Activated naive CD4-positive, alpha-beta T cell treated with anti-CD3 and anti-CD28 coated beads, Interleukin-2, amount 10 ng/mL, durations not matched to agents 7 days and 5 days (primary cell): ENCODE measurements at places on chromosomes 2 and 18.
A peak's percentile ranks its signal among the peaks of the same experiment; 100 is the strongest.

DNA sequence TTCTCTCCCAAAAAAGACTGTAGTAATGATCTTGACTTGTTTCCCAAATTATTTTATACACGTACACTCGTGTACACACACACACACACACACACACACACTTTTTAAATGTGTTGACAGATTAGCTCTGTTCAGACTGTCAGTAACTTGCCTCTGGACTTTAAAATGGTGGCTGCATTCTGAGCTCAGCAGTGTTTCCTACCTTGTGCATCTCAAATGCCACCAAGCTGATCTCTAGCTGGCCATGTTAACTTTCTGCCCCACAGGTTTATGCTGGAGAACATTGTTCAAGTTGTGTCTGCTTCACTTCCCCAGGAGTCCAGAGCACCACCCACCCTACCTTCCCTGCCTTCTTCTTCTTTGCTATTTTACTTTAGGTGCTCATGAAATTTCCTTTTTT, 73.4 kb upstream of the TMEM87B start:
- H3K4me3 ChIP-seq, result no peak overlapping the region
- peaks cover 3% of the 10 kb centered on the region for H3K4me1 ChIP-seq
- DNase-seq, result no peak
- H3K27ac ChIP-seq, result no peak overlapping the region
- H3K27me3 ChIP-seq, result peaks cover 15% of the 10 kb centered on the region
- H3K36me3 ChIP-seq, result no peaks in the 10 kb centered on the region

DNA sequence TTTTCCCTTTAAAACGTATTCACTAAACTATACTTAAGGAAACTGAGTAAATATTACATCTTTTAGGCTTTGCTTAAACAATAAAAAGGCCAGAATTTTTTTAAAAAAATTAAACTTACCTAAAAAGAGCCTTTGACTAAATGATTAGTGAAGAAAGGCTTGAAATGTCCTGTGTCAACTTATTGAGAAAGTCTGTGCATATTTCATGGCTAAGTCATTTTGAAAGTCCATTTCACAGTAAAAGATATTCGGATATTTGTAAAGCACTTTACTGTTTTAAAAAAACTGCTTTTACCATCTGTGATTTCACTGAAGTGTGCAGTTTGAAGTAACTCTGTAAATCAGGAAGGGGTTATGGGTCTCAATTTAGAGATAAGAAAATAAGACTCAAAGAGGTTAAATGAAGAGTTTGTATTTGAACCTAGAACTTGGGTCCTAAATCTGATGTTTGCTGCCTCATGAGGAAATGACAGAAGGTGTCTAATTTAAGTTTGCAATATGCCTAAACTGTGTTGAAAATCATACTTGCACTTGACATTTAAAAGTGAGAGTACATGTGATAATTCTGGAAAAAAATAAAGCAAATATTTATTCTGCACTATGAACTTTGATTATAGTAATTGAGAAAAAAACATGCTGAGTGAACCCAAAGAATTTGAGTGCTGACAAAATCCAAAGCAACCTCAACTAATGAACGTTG, 50.5 kb downstream of the RAB27B start:
- H3K4me1 ChIP-seq, result no peaks in the 10 kb centered on the region
- no peaks in the 10 kb centered on the region for H3K36me3 ChIP-seq
- H3K4me3 ChIP-seq, result no peak overlapping the region
- H3K27me3 ChIP-seq, result no peaks in the 10 kb centered on the region
- no peak for DNase-seq

DNA sequence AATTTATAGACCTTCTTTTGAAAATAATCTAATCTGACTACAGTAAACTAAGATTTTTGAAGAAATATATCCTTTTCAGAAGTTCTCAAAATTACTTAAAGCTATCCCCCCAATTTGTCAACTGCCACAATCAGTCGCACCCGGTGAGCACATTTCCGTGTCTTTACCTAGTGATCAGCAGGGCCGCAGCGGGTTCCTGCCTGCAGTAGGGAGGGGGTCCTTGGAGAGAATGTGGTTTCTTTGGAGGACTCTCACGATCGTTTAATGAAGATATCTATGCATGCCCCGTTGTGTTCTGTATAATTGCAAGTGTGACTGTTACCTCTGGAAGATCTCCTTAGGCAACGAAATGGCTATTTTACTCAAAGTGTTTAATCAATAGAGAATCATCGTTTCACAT, 251.9 kb upstream of the RAB12 start:
- no peak for DNase-seq
- no peak overlapping the region for H3K4me3 ChIP-seq

- H3K27me3 ChIP-seq, result no peaks in the 10 kb centered on the region
- no peak overlapping the region for H3K4me3 ChIP-seq
Measured at GRCh38 chr2:146392631-146393030, 1452.2 kb upstream of the ACVR2A start.

- H3K27ac ChIP-seq, result no peak overlapping the region
- H3K27me3 ChIP-seq, result no peaks in the 10 kb centered on the region
- no peaks in the 10 kb centered on the region for H3K4me1 ChIP-seq
- DNase-seq, result no peak
- no peak overlapping the region for H3K4me3 ChIP-seq
- H3K36me3 ChIP-seq, result no peaks in the 10 kb centered on the region
Measured at GRCh38 chr2:145041706-145042105, 521.8 kb upstream of the ZEB2 start.

GRCh38 chr18:74773171-74773624, 175.5 kb downstream of the ZNF407 start:
- no peaks in the 10 kb centered on the region for H3K4me1 ChIP-seq
- H3K27ac ChIP-seq, result no peak overlapping the region
- H3K27me3 ChIP-seq, result no peaks in the 10 kb centered on the region
- no peak overlapping the region for H3K4me3 ChIP-seq
- H3K36me3 ChIP-seq, result no peaks in the 10 kb centered on the region
- DNase-seq, result no peak

DNA sequence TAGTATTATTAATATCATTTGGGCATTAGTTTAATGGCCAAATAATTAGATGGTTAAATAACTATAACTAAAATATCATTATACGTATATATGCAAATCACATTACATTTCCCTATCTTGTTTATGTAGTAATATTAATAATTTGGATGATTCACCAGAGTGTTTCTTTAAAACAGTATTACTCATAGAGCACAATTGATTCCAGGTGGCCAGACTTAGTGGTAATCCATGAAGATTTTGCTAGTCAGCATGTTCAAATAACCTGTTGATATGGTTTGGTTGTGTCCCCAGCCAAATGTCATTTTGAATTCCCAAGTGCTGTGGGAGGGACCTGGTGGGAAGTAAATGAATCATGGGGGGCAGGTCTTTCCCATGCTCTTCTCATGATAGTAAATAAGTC, 782.3 kb downstream of the LRP1B start:
- no peak overlapping the region for H3K27ac ChIP-seq
- no peaks in the 10 kb centered on the region for H3K27me3 ChIP-seq
- no peak overlapping the region for H3K4me3 ChIP-seq
- DNase-seq, result no peak
- H3K36me3 ChIP-seq, result no peaks in the 10 kb centered on the region

- peaks cover 33% of the 10 kb centered on the region for H3K27me3 ChIP-seq
- peaks cover 32% of the 10 kb centered on the region for H3K4me1 ChIP-seq
- peaks cover 3% of the 10 kb centered on the region for H3K36me3 ChIP-seq
Measured at GRCh38 chr2:102185347-102185746, 1.5 kb upstream of the IL1RL2 start.

DNA sequence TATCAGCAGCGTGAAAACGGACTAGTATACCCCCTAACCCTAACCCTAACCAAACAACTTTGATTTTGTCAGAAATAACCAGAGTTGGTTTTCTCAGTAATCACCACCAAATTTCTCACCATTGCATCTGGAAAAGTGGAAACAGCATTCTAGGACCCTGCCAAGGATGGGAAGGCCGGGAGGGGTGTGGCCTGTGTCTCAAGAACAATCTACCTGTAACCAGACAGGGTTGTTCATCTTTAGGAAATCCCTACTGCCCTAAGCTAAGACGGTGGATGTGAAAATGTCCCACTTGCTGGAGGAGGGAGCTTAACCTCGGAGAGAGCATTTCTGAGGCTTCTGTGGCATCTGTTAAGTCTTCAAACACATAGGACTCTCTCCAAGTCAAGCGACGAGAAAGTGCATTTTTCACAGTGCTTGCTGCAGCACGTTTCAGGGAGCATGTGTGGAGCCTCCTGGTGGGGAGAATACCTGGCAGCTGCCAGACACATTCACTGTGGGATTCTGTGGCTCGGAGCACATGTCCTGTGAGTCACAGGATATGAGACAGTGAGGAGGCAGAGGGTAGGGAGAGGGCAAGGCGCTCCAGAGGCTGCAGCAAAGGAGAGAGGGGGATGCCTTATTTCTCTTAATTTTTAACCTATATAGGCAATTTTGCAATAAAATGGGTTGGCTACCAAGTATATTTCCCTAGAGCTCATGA, 207.5 kb downstream of the SPP2 start:
- no peak overlapping the region for H3K27ac ChIP-seq
- H3K36me3 ChIP-seq, result peaks cover 1% of the 10 kb centered on the region
- H3K4me3 ChIP-seq, result no peak overlapping the region
- peaks cover 8% of the 10 kb centered on the region for H3K27me3 ChIP-seq
- peak; percentile 38 for DNase-seq
- H3K4me1 ChIP-seq, result peaks cover 21% of the 10 kb centered on the region

GRCh38 chr2:84856787-84857186, 24.1 kb downstream of the TRABD2A start:
- H3K36me3 ChIP-seq, result peaks cover 84% of the 10 kb centered on the region
- H3K27me3 ChIP-seq, result no peaks in the 10 kb centered on the region
- peak overlapping the region; percentile 50 for H3K4me3 ChIP-seq
- peak overlapping the region; percentile 97 for H3K27ac ChIP-seq

DNA sequence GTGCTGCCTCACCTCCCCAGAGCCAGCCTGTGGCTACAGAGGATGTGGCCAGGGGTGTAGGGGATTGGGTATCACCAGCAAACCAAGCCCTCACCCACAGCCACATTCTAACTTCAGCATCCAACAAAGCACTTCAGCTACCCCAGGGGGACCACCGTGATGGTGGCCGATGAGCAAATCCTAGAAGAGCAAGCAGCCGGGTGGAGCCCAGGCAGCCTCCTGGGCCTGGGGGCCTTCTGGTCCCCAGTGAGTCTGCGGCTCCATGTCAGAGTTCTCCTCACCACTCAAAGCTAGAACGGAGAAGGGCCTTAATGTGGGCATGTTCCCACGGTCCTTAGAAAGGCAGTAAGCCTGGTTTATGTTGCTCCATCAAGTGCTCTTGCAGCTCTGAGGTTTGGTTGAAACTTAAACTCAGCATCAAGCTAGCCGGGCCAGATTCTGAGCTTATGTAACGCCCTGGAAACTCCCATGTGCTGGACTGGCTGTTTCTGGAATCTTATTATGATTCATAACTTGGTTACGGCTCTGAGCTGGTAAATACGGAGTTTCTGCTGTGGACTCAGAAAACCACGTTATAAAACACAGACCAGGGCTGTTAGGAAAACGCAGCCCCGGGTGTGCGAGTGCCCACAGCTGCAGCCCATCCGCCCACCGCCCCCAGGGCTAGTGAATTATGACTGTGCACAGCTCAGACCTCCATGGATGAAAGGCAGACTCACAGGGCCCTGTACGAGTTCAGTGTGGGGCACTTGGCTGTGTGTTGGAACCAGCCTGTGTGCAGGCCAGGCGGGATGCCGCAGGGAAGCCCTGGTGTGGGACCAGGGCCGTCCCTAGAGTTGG, 99.8 kb downstream of the SEPTIN10 start:
- no peaks in the 10 kb centered on the region for H3K4me1 ChIP-seq
- H3K27ac ChIP-seq, result no peak overlapping the region
- DNase-seq, result no peak
- no peak overlapping the region for H3K4me3 ChIP-seq

- H3K27ac ChIP-seq, result no peak overlapping the region
- no peaks in the 10 kb centered on the region for H3K36me3 ChIP-seq
- no peaks in the 10 kb centered on the region for H3K27me3 ChIP-seq
- no peaks in the 10 kb centered on the region for H3K4me1 ChIP-seq
- DNase-seq, result no peak
Measured at GRCh38 chr18:32749809-32750208, 23.0 kb downstream of the KLHL14 start.

- H3K27ac ChIP-seq, result no peak overlapping the region
- no peaks in the 10 kb centered on the region for H3K36me3 ChIP-seq
- no peak overlapping the region for H3K4me3 ChIP-seq
- no peaks in the 10 kb centered on the region for H3K4me1 ChIP-seq
- peaks cover 4% of the 10 kb centered on the region for H3K27me3 ChIP-seq
- no peak for DNase-seq
Measured at GRCh38 chr2:109013051-109013450, 24.0 kb upstream of the EDAR start.

DNA sequence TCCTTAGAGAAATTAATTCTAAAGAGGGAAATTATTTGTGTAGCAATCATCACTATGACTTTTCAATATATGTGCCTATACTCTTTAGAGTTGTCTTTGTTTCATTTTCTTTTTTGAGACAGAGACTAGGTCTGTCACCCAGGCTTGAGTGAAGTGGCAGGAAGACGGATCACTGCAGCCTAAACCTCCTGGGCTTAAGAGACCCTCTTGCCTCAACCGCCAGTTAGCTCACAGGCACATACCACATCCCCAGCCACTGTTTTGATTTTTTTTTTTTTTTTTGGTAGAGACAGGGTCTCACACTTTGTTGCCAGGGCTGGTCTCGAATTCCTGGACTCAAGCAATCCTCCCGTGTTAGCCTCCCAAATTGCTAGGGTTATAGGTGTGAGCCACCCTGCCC, 12.4 kb downstream of the YWHAQ start:
- DNase-seq, result peak; percentile 62
- peaks cover 61% of the 10 kb centered on the region for H3K36me3 ChIP-seq
- H3K4me1 ChIP-seq, result peaks cover 78% of the 10 kb centered on the region
- no peaks in the 10 kb centered on the region for H3K27me3 ChIP-seq
- peak overlapping the region; percentile 90 for H3K27ac ChIP-seq

DNA sequence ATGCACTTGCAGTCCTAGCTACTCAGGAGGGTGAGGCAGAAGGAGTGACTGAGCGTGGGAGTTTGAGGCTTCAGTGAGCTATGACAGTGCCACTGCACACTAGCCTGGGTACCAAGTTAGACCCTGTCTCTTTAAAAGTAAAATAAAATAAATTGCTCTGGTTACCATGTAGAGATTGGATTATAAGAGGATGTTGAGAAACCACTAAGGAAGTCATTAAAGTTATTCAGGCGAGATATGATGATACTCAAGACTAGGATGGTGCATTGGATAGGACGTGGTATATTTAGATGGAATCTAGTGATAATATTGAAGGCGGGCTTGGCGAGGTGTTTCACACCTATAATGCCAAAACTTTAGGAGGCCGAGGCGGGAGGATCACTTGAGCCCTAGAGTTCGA, 50.6 kb downstream of the BMPR2 start:
- H3K27me3 ChIP-seq, result no peaks in the 10 kb centered on the region
- H3K4me1 ChIP-seq, result no peaks in the 10 kb centered on the region
- no peak overlapping the region for H3K4me3 ChIP-seq
- no peak overlapping the region for H3K27ac ChIP-seq
- DNase-seq, result no peak
- H3K36me3 ChIP-seq, result peaks cover 2% of the 10 kb centered on the region

GRCh38 chr2:27897717-27898116, 7.2 kb downstream of the BABAM2 start:
- H3K36me3 ChIP-seq, result peaks cover 62% of the 10 kb centered on the region
- no peaks in the 10 kb centered on the region for H3K27me3 ChIP-seq
- no peak overlapping the region for H3K4me3 ChIP-seq
- no peak overlapping the region for H3K27ac ChIP-seq

GRCh38 chr2:159109517-159109916, 141.1 kb downstream of the TANC1 start:
- H3K4me3 ChIP-seq, result no peak overlapping the region
- DNase-seq, result no peak
- H3K27me3 ChIP-seq, result peaks cover 12% of the 10 kb centered on the region
- no peaks in the 10 kb centered on the region for H3K4me1 ChIP-seq
- no peak overlapping the region for H3K27ac ChIP-seq
